ENCODE measurements at places on chromosomes 5 and 9.

- no peak for DNase-seq
These were observed 42.2 kb downstream of the NIPAL4 start for GRCh38 chr5:157502143-157502647.

DNA sequence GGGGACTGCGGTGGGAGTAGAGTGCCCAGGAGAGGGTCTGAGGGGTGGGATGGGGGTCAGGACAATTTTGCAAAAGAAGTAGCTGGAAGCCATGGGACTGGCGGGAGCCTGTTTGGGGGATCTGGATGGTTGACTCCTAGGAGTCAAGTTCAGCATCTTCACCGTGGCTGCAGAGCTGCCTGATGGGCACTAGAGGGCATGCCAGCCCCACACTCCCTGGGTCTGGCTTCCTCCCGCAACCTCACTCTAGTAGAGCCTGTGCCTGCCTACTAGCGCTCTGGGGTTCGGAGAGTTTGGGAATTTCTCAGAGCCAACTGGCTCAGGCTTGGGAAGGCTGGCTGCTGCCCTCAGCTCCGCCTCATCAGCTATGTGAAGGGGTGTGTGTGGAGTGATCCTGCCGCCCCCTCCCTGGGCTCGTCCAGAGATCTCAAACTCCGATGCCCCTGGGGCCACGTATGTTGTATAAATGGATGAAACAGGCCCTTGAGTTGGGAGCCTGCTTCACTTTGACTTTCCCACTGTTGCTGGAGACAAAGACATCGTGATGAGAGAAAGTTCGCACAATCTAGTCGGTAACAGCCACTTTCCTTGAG is 10.8 kb downstream of the TSPAN17 start:
- peak; percentile 35 for DNase-seq

DNA sequence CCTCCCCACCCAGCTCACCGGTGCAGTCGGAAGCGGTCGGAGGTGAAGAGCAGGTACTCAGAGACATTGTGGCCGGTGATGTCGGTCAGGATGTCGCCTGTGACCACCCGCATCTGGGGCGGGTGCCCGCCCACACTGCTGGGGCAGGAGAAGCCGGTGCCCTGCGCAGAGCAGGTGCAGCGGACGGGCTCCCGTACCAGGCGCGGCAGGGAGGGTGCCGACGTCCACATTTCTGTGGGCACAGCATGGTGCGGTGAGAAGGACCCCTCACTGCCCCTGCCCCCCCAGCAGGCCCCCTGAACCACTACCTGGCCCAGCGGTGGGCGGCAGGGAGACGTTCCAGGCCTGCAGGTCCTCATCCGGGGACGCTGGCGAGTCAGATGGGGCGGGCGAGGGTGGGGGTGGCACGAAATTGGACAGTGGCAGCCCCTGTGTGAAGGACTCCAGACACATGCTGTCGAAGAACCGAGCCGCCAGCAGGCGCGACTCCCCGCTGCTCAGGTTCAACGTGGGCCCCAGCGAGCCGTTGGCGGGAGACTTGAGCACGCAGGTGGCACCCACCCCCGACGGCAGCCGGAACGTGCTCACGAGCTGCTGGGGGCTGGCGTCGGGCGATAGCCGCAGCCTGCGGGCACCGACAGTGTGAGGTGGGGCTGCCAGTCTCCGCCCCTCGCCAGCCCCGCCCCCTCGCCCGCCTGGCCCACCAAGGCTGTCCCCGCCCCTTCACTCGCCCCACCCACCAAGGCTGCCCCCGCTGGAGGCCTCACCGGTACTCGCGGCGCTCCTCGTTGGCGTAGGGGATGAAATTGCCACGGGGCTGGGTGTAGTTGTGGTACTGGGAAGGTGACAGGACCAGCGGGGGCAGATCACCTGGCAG is 15.1 kb downstream of the ABCA2 start:
- no peak for DNase-seq

DNA sequence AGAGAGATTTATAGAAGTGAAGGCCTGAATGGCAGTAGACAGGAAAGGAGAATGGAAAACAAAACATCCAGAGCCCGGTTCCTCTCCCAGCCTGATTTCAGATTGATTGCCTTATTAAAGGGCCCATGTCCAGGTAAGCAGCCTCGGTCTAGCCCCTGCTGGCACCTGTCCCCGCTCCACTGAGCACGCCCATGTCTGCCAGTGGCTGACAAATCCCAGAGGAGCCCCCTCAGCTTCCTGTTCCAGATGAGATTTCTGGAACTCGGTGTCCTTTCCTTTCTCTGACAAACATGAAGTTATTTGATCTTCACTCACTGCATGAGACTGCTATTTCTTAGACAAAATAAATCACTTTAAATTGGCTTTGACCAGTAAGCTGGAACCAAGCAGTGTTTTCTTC is 187.0 kb upstream of the ADCY2 start:
- no peak for DNase-seq

GRCh38 chr9:83154087-83154736 is 91.3 kb upstream of the RASEF start:
- DNase-seq: peak; percentile 60

GRCh38 chr9:114069476-114070187 is 8.5 kb downstream of the AMBP start:
- DNase-seq: no peak
